ENCODE measurements at places on chromosomes 13 and 19.
A peak's percentile ranks its signal among the peaks of the same experiment; 100 is the strongest.

GRCh38 chr13:93672996-93673395, 446.4 kb downstream of the GPC6 start:
- DNase-seq: no peak

GRCh38 chr19:18013210-18014111, 5.5 kb downstream of the ARRDC2 start:
- no peak for DNase-seq

- DNase-seq: no peak
Observed at GRCh38 chr19:1847348-1847683, 967 bp downstream of the REXO1 start.

GRCh38 chr19:1283917-1284292, 1.8 kb upstream of the EFNA2 start:
- no peak for DNase-seq

- DNase-seq: no peak
Observed at GRCh38 chr13:110882972-110883371, 31.9 kb downstream of the ANKRD10 start.

- DNase-seq: no peak
Observed at GRCh38 chr19:46466536-46467196, 4.7 kb downstream of the PNMA8A start.

GRCh38 chr13:54004026-54004699, 975.5 kb downstream of the OLFM4 start:
- DNase-seq: no peak

GRCh38 chr13:76329004-76329403, 557.2 kb downstream of the KCTD12 start:
- DNase-seq: no peak

DNA sequence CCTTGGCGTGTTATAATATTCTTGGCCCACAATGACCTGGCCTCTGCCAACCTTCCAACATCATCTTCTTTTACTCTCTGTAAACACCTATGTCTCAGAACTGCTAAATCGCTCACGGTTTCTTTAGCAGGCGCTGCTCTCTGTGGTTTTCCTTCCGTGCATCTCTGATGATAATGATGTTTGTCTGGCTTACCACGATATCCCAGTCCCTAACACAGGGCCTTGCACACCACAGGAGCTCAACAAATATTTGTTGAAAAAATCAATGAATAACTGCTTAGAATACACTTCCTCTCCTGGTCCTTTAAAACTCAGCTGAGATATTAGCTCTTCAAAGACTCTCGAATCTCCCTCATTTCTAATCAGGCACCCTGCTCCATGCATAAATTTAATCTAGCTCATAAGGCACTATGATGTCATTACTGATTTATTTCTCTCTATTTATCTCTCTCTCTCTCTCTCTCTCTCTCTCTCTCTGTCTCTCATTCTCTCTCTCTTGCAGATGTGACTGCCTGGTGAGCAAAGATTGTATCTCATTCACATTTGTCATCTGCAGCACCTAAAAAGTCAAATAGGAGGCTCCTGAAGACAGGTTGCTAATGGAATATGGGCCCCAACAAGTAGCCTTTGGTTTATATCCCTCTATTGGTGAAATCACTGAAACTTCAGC, 206.4 kb downstream of the NHLRC3 start:
- DNase-seq: peak; percentile 33

DNA sequence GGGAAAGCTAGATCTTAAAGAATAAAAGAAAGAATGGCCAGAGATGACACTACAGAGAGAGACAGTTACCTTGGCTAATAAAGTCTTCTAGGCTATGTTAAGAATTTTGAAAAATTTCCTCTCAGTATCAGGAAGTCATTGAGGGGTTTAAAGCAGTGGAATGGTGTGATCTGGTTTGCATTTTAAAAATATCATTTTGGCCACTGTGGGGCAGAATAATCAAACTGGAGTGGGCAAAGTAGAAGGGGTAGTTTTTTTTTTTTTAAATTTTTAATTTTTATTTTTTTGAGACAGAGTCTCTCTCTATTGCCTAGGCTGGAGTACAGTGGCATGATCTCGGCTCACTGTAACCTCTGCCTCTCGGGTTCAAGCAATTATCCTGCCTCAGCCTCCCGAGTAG, 4.4 kb upstream of the CNMD start:
- no peak for DNase-seq
